ENCODE measurements at places on chromosomes 16 and 17. TPM values are rescaled to one million over a fixed set of nuclear protein-coding genes. Genes with fewer than 3 reads are reported as not detected.

DNA sequence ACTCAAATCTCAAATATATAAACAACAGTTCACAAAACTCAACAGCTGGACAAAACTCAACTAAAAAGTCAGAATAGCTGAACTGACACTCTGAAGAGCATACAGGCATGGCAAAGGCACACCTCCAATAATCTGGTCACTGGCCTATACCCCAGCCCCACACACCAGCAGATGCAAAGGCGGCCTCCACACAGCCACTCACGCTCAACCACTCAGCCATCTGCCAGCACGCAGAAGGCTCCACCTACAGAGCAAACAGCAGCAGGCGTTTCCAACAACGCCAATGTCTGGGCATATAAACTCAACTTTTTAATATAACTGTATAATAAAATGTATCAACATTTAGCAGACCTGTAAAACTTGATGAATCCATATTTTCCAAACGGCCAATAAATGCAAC is 17.2 kb downstream of the USP7 start:
- DNase-seq = no peak

DNA sequence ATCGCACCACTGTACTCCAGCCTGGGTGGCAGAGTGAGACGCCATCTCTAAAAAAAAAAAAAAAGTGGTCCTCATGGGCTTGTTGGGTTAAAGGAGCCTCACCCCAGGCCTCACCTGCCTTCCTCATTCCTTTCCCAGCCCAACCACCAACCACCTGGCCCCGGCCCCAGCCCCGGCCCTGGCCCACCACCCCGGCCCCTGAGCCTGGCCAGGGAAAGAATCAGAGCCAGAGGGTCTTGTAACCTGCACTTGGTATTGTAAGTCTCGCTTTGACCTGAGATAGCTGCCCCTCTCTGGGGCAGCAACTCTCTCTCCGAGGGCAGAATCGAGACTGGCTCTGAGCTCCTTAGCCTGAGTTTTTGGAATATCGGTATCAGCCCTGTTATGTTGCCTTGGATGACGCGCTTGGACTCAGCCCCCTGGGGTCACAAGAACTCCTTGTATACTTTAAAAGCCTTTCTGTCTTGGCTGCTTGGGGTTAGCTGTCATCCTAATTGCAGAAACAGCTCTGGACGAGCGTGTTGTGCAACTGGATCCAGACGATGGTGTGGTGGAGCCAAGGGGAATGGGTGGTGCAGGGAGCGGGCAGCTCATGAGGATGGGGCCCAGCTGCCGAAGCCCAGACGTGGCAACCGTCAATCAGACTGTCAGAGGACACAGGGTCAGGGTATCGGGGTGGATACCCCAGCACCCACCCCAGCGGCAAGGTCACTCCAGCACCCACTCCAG is 14.6 kb downstream of the SMTNL2 start:
- no peak for DNase-seq

DNA sequence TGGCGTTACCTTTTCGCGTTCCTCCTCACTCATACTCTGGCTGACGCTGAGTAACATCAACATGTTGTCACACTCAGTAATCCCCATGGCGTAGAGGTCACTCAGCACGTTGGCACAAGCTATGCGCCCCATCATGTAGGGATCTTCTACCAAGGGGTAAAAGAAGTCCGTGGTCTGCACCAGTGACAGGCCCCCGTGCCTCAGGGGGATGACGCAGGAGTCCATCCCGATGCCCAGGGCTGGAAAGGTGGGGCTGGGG is 596 bp downstream of the SEPHS2 start:
- DNase-seq = no peak

- no peak for DNase-seq
Measured at GRCh38 chr17:13135506-13135905, 117.7 kb upstream of the ELAC2 start.

DNA sequence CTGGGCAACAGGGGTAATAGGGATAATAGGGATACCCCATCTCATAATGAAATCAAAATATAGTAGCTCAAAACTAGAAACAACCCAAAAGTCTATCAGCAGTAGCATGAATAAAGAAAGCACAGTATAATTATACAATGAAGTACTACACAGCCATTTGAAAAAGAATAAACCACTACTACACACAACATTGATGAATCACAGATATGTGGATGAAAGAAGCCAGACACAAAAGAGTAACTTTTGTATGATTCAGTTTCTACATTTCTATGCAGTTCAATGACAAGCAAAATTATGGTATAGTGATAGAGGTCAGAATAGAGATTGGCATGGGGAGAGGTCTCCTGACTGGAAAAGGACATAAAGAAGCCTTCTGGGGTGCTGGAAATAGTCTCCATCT is 2.8 kb upstream of the HOXB13 start:
- no peak for DNase-seq

CCL4L2 gene
- total RNA-seq = 3.9 TPM

DNA sequence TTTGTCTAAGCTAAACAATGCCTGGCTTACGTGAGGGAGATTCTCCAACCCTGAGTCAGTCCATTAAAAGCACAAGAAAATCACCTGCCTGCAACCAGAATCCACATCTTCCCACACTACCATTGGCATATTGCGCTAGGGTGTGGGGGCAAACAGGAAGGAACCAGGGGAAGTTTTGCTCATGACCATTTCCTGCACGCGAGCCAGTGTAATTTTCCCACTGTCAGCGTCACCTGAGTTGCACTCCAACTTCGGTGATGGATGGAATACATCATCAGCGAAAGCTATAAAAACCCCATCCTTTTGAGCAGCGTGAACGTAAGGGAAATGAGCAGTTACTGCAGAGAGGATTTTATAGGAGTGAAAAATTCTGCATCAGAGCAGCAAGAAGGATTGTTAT is 167.9 kb upstream of the NOL11 start:
- DNase-seq = no peak

DNA sequence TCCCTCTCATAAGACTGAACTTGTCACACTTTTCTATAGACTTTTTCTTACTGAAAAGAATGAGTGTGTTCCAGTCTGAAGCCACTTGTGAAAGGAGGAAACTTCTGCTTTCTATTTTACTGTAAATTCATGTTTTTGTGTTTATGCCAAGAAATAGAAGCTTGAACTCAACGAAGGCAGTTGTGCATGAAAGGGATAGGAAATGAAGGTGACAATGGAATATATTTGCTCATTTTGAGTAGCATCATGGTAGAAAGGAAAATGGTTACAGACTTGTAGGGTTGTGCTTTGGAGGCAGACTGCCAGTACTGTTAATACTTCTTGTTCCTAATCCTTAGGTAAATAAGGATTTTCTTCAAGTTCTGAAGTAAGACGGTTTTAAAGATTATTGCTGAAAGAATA is 8.1 kb downstream of the CLTC start:
- DNase-seq = no peak

DNA sequence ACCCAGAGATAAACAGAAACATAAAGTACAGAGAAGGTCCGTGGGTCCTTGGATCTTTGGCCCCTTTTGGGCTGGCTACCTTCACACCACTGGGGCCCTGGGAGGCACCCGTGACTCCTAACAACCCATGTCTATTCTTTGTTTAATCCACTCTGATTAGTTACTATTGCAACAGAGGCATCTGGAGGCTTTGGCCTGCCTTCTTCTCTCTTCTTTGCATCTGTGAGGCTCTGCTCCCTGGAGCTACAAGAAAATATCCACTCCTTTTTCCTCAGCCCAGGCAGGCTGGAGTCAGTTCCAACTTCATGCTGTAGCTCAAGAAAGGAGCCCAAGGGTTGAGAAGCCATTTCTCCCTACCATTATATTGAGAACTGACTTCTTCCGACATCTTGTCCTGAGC is 9.5 kb upstream of the CMIP start:
- no peak for DNase-seq

DNA sequence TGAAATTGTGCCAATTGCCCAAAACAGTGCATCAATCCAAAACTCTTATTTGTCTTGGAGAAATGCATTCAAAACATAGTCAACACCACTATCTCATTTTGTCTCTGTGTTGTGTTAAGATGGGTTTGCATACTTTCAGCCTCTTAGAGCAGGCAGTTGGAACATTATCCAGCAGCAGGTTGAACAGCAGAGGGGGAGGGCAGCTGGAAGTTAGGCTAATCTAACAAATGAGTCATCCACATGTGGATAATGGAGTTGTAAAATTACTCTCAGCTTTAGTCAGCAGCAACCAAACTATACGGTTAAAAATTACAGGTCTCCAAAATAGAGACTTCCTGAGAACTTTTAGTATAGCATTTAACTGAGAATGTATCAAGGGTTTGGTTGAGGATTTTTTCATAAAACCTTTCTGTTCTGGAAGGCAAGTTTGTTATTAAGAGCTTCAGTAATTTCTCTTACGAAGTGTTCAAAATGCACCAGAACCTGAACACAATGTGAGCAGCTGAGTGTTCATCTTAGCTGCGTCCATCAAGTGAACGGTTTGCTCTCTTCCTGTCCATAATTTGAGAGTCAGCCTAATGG is 46.3 kb downstream of the PRKCA start:
- peak; percentile 35 for DNase-seq

DNA sequence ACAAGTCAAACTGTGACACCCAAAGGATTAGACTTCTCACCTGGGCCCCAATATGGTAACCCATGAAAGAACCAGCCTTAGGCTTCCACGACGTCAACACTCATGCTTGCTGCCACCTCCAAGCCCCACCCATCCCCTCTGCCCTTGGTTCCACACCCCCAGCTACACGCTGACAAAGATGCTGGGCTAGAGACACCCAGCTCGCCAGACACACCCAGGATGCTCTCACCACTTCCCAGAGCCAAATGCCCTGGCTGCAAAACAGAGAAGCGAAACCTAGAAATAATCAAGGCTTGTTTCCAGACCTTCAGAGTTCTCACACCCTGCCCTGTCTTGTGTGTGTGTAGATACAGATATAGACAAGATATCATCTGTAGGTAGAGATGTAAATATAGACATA is 26.0 kb upstream of the ADCY9 start:
- DNase-seq = no peak

LLGL2 gene
- 12.8 TPM for total RNA-seq

ZC3H7A gene
- total RNA-seq = 108 TPM

Measured in activated naive CD4-positive, alpha-beta T cell treated with anti-CD3 and anti-CD28 coated beads, Interleukin-2, amount 50 U/mL, for 72 hours (primary cell).